CD4-positive, alpha-beta memory T cell (primary cell): ENCODE measurements at places on chromosomes 11 and 22. TPM values are rescaled to one million over a fixed set of nuclear protein-coding genes. Genes with fewer than 3 reads are reported as not detected.

The RFPL2 gene
- total RNA-seq: 0.61 TPM

The TSSC4 gene
- 65.8 TPM for total RNA-seq

The HOATZ gene
- not detected for total RNA-seq

DNA sequence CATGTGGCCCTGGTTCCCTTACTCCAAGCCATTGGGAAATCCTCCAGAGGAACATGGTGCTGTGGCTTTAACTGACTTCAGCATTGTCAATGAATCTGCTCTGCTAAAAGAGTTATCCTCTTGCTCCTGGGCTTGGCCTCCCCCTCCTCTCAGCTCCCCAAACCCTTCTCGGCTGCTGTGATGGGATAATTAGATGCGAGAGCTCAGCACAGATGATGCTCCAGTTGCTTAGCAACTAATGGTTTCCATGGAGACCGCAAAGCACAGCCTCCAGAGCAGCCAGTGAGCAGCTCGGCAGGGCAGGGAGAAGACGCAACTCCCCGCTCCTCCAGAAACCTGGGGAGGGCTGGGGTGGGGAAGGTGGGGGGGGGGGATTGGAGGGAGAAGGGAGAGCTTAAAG is 2.8 kb upstream of the UPK2 start:
- H3K4me1 ChIP-seq: peaks cover 5% of the 10 kb centered on the region
- H3K27ac ChIP-seq: no peak overlapping the region
- H3K36me3 ChIP-seq: no peaks in the 10 kb centered on the region
- no peak overlapping the region for H3K4me3 ChIP-seq
- H3K27me3 ChIP-seq: no peaks in the 10 kb centered on the region

DNA sequence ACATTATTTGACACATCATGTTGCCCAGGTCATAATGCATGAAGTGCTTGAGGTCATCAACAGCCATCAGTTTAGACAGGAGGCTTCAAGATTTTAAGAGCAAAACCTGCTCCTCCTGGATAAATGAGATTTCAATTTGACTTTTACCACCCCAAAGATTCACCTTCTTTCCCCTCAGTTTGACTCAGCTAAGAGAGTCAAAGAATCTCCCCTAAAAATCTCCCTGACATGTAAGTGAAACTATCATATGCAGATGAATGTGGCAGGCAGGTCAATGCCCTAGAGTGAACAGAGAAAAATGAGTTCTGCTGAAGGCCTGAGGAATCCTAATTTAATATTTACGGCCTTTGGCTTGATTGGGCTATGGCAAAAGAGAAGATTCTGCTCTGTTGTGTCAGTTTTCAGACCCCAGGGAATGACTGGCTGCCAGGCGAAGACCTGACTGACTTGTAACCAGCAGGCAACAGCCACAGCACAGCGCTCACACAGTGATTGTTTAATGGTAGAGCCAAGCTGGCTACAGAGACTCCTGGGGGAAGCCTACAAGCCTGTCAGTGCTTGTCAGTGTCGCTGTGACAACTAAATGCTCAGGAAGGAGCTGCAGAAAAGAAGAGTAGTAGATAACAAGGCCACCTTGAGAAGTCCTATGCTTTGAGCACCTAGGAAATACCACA is 491.2 kb upstream of the LRRC4C start:
- no peaks in the 10 kb centered on the region for H3K36me3 ChIP-seq
- H3K27ac ChIP-seq: no peak overlapping the region
- H3K27me3 ChIP-seq: no peaks in the 10 kb centered on the region
- no peak for DNase-seq
- no peaks in the 10 kb centered on the region for H3K4me1 ChIP-seq
- no peak overlapping the region for H3K4me3 ChIP-seq
